ENCODE measurements at places on chromosomes 7 and 10. TPM values are rescaled to one million over a fixed set of nuclear protein-coding genes. Genes with fewer than 3 reads are reported as not detected.

GRCh38 chr10:34796133-34796532, 19.0 kb downstream of the PARD3 start:
- no peak for DNase-seq

GRCh38 chr10:92263396-92263795, 27.5 kb downstream of the CPEB3 start:
- DNase-seq, result no peak

DNA sequence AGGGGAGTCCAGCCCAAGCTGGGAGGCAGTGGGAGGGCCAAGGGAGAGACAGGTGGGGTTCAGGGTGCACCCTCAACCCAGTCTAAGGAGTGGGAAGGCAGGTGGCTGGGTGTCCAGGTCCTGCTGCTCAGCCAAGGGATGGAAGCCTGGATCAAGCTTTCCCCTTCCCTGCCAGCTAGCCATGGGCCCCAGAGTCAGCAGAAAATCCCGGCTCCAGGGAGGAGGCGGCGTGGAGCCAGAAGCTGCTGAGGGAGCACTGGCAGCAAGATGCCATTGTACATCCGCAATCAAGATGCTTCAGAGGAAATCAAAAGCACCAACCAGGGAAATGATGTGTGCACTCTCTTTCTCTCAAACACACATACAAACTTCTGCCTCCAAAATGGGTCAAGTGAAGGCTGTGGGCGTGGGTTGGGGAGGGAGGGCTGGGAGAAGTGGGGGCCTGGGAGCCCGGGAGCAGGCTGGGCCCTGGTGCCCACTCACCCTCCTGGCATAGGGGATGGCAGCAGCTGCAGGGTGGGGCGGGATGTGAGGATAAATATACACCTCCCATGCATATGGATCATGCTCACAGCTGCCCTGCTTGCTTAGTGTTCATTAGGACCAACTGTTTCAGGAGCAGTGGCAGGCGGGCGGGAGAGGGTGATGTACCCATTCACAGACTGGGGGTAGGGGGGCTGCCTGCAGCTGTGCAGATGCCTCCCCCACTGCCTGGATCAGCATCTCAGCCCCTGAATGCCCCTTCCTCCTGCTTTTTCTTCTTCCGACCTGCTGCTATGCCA, 24.2 kb downstream of the TRIM8 start:
- no peak for DNase-seq

- no peak for DNase-seq
Observed at GRCh38 chr7:116632384-116632783, 39.6 kb upstream of the MET start.

DNA sequence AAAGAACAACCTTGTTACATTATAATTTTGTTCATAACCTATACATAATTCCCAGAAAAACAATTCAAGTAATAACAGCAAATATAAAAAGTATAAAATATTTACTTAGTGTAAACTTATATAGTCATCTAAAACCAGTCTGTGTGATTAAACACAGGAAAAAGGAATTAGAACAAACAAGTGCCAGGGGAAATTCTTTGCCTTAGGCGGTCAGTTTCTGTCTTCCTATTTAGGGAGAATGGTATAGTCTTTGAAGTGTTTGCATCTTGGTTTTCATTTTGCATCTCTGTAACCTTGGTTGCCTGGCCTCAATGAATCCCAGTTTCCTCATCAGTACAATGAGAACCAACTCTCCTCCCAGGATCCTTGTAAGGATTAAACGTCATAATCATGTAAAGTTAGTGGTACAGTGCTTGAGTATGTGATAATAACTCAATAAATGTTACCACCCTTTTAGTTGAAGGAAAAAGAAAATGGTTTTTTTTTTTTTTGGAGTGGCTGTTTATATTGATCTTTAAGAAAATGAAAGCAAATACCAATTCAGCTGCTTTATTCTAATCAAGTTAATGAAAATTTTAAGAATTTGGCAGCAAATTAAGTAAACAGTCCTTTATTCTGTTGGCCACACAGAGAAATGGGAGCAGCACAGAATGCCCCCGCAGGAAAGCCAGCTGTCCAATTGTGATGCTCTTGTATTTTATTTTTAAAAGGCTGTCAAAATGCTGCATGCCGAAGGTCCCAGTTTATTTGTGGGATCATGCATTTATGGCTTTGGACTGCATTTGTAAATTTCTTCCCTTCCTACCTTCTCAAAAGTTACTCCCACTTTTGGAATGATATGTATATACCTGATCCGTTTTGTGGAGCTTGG, 61.8 kb downstream of the SHH start:
- DNase-seq, result no peak

DNA sequence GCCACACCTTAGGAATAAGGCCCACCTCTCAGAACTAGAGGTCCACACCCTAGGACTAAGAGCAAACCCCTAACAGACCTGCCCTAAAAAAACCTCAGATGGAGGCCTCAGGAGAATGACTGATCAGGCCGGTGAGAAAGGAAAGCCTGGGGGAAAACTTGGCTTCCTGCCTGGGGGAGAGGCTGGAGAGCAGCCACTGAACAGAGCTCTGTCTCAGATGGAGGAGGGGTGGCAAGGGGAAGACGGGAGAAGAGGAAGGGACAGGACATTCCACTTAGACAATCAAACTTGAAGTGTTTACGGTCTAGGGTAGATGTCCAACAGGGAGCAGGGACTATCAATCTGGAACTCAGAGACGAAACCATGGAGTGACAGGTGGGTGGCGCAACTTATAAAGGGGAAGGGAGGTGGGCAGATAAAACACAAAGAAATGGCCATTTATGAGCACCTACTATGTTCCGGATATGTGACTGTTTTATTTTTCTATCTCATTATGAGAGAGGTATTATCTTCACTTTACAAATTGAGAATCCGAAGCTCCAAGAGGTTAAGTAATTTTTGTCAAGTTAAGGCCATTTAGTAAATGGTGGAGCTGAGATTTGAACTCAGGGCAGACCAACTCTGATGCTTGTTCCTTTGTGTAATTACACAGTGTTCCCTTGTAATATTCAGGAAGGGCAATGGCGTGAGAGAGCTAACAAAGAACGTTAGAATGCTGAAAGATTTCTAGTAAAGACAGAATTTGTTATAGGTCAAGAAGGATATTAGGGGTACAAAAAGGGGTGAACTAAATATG, 82.6 kb downstream of the DNMBP start:
- no peak for DNase-seq

- peak; percentile 67 for DNase-seq
Observed at GRCh38 chr7:38178695-38179344, 775 bp downstream of the STARD3NL start.

DNA sequence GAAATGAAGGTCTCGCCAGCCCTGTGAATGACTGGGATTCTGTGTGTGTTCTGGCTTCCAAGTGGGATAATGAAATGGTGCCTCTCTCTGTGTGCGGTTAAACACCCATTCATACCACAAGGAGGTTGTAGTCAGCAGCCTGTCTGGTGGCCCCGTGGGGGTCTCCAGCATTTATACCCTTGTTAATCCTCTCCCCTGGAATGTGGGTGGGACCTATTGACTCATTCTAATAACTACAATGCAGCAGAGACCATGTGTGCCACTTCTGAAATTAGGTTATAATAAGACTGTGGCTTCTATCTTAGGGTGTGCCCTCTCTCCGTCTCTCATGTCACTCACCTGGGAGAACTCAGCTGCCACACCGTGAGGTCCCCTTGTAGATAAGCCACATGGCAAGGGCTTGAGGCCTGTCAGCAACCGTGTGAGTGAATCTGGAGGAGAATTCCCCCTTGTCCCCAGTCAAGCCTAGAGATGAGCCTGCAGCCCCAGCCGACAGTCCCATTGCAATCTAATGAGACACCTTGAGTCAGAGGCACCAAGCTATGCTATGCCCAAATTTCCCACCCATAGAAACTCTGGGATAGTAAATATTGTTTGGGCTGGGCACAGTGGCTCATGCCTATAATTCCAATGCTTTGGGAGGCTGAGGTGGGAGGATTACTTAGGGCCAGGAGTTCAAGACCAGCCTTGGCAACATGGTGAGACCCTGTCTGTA, 106.8 kb downstream of the GALNT17 start:
- DNase-seq, result no peak

DNA sequence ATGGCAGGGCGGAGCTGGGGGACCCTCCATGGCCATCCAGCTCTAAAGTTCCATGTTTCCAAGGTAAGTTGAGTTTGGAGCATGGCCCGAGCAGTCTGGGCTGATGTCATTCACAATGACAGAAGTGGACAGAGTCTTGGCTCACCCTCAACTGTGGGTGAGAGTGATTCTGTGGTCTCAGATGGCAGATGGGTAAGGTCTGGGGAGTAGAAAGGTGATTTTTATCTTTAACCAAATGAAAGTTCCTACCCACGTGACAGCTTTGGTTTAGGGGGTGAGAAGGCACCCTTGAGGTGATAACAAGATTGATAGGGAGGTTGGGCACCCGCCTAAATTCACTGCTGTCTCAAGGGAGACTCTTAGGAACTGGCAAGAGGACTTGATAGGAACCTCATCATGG, 57.6 kb upstream of the PDZD8 start:
- DNase-seq, result no peak

- no peak for DNase-seq
Observed at GRCh38 chr10:80498833-80499741, 38.6 kb upstream of the SH2D4B start.

DNA sequence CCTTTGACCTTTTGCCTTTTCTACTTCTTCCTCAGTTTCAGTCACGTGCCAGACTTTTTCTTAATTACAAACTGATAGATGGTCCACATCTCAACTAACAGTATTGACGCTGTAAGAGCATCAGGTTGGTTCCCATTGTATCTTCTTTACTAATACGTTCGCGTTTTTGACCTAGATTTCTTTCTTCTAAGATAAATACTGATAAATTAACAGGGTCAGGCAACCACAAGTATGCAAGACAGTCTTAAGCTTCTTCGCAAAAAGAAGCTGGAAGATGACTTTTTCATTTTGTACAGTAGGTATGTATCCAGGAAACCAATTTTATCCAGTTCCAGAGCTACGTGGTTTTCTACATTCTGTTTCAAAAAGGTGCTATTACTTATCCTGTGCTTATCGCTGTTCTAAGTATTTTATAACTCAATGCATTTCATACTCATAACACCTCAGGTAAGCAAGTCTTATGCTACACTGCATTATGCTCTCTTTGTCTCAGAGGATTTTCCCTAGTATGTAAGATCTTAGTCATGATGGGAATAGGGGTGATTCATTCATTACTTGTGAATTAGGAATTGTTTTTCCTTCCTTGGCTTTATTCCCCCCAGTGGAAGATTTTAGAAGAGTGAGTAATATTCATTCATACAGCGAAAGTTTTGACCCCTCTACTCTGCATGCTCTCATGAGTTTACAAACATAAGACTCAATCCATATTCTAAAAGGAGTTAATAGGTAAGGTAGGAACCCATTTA, 955 bp downstream of the DUS4L start:
- no peak for DNase-seq

DNA sequence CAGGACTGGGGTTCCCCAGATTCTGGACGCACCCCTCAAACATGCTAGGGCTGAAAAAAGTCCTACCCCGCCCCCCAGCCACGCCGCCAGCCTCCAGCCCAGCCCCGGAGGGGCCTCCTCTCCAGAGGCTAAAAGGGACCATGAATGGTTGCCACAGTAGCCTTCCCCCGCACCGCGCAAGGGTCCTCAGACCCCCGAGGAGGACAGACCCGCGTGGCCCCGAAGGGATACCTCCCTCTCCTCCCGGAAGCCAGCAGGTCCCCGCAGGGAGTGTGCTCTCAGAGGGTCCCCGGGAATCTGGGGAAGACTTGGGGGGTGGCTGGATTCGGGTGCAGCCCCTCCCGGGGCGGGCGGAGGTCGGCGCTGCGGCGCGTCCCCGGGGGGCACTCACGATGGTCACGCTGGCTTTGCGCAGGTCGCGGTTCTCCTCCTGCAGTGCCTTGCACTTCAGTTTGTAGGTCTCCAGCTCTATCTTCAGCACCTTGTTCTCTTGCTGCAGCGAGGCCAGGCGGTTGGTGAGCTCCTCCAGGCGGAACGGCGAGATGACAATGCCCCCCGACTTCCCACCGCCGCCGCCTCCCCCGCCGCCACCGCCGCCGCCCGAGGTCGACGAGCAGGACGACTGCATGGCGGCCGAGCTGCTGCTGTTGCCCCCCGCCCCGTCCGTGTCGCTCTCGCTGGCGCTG, 482 bp downstream of the CCDC6 start:
- DNase-seq, result no peak

GRCh38 chr7:41437257-41438196, 265.4 kb downstream of the INHBA start:
- no peak for DNase-seq

- DNase-seq, result no peak
Observed at GRCh38 chr10:131155876-131156230, 155.7 kb downstream of the TCERG1L start.

GRCh38 chr7:41627645-41628298, 75.1 kb downstream of the INHBA start:
- DNase-seq, result no peak

- DNase-seq, result no peak
Observed at GRCh38 chr10:44640429-44640828, 255.5 kb upstream of the CXCL12 start.

DNA sequence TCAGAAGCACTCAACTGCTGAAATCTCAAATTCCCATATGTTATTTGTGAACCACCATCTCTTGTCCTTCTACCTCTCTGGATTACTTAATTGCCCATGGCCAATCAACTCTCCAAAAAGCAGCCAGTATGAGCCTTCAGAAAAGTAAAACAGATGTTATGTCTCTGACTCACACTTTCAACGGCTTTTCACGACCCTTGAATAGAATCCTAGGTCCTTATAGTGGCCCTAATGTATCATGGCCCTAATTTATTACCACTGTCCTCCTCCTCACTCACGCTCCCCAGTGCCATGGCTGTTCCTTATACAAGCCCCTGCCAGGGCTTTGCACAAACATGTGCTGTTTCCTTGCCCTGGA, 20.0 kb downstream of the ZNF438 start:
- DNase-seq, result no peak

- no peak for DNase-seq
Observed at GRCh38 chr10:6411436-6411835, 168.6 kb downstream of the PRKCQ start.

DNA sequence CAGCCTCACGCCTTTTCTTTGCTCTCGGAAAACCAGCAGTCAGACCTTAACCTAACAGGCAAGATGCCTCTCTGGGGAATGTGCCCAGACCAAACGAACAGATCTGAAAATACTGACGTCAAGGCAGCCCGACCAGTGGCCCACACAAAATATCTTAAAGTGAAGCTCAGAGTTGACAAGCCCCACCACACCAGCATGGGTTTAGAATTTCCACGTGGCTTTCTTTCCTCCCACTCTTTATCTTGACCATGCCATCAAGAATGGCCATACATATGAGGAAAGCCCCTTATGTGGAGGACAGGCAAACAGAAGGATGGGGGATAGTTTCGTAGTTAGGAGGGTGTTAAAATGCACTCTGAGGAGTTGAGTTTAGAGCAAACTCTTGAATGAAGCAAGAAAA, 89.8 kb downstream of the MRPL32 start:
- no peak for DNase-seq

PRSS1 gene
- polyA plus RNA-seq, result not detected

CAV1 gene
- polyA plus RNA-seq, result not detected

ANKRD16 gene
- 7.0 TPM for polyA plus RNA-seq

GRM8 gene
- polyA plus RNA-seq, result not detected

RBP4 gene
- polyA plus RNA-seq, result not detected

OR2A7 gene
- polyA plus RNA-seq, result 0.52 TPM

NPFFR1 gene
- polyA plus RNA-seq, result not detected

SFMBT2 gene
- 7.4 TPM for polyA plus RNA-seq

FBXL13 gene
- polyA plus RNA-seq, result 0.51 TPM

AKR1D1 gene
- not detected for polyA plus RNA-seq

PHYHIPL gene
- not detected for polyA plus RNA-seq

Measured in naive thymus-derived CD4-positive, alpha-beta T cell (primary cell).